ENCODE measurements at places on chromosomes 5 and 9. TPM values are rescaled to one million over a fixed set of nuclear protein-coding genes. Genes with fewer than 3 reads are reported as not detected.

The LCN1 gene
- total RNA-seq: not detected

The SLC12A7 gene
- 101 TPM for total RNA-seq

The GABRA6 gene
- not detected for total RNA-seq

The IFNA2 gene
- total RNA-seq: not detected

The KCNV2 gene
- not detected for total RNA-seq

The CDX1 gene
- not detected for total RNA-seq

The NCS1 gene
- 2.2 TPM for total RNA-seq

The PCDHGB1 gene
- total RNA-seq: 0.18 TPM

The NDUFS4 gene
- 53.0 TPM for total RNA-seq

The PAEP gene
- not detected for total RNA-seq

The CCDC183 gene
- 0.55 TPM for total RNA-seq

The KLHL3 gene
- 6.2 TPM for total RNA-seq

The ANKRD31 gene
- 0.16 TPM for total RNA-seq

The SOX30 gene
- 0.16 TPM for total RNA-seq

The ZNF366 gene
- not detected for total RNA-seq

The TERT gene
- 11.2 TPM for total RNA-seq

The MEIKIN gene
- total RNA-seq: not detected

The FAM81B gene
- not detected for total RNA-seq

The RHOBTB3 gene
- 0.41 TPM for total RNA-seq

The DNAH5 gene
- not detected for total RNA-seq

The PRLR gene
- total RNA-seq: not detected

The PCDHGB5 gene
- total RNA-seq: 0.61 TPM

The HMMR gene
- total RNA-seq: 46.6 TPM

The INSYN2B gene
- not detected for total RNA-seq

The SPATA9 gene
- total RNA-seq: not detected

The ZNF354C gene
- 3.7 TPM for total RNA-seq

The MOB3B gene
- 0.34 TPM for total RNA-seq

The SHISAL2B gene
- total RNA-seq: not detected

The POU4F3 gene
- total RNA-seq: 0.09 TPM

The CSF1R gene
- 0.14 TPM for total RNA-seq

The LCN2 gene
- total RNA-seq: not detected

The CDH10 gene
- total RNA-seq: not detected

The MLANA gene
- total RNA-seq: not detected

The ASS1 gene
- total RNA-seq: 2.1 TPM

The GCNT1 gene
- 7.4 TPM for total RNA-seq

The TMEM250 gene
- total RNA-seq: 51.4 TPM

The HTR1A gene
- not detected for total RNA-seq

Measured in T-helper 2 cell treated with Interferon-gamma antibody and Interleukin-4, amounts not matched to agents 100 ng/mL and 5 ng/mL, for 36 hours (primary cell).